Renal cortex interstitium (tissue), 15 donors: ENCODE measurements at places on chromosomes 13 and 19. TPM values are rescaled to one million over a fixed set of nuclear protein-coding genes. Genes with fewer than 3 reads are reported as not detected.

DNA sequence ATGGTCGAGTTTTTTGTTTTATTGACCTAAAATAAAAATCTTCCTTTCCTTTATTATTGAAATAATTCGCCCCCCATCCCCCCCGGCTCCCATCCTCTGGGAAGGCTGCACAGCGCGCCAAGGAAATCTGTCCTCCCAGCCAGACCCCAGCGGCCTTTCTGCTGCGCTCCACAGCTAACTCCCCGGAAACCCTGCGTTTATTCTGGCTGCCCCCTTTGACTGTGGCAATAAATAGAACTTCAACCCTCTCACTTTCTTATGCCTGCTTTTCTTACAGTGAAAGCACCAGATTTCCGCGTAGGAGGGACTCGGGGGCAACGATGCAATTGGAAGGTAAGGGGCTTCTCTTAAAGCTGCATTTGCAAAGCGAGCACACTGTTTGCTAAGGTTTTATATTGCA lies 9.7 kb upstream of the C19orf12 start:
- no peak for DNase-seq

- peak; percentile 45 for DNase-seq
Observed at GRCh38 chr19:11286312-11286974, 9.5 kb upstream of the TSPAN16 start.

GRCh38 chr13:20128459-20128931 lies 32.4 kb downstream of the GJA3 start:
- DNase-seq, result no peak

GRCh38 chr13:48492470-48493065 lies 40.3 kb downstream of the RCBTB2 start:
- no peak for DNase-seq

- DNase-seq, result no peak
Observed at GRCh38 chr19:47609906-47610894, 1.3 kb downstream of the BICRA start.

DNA sequence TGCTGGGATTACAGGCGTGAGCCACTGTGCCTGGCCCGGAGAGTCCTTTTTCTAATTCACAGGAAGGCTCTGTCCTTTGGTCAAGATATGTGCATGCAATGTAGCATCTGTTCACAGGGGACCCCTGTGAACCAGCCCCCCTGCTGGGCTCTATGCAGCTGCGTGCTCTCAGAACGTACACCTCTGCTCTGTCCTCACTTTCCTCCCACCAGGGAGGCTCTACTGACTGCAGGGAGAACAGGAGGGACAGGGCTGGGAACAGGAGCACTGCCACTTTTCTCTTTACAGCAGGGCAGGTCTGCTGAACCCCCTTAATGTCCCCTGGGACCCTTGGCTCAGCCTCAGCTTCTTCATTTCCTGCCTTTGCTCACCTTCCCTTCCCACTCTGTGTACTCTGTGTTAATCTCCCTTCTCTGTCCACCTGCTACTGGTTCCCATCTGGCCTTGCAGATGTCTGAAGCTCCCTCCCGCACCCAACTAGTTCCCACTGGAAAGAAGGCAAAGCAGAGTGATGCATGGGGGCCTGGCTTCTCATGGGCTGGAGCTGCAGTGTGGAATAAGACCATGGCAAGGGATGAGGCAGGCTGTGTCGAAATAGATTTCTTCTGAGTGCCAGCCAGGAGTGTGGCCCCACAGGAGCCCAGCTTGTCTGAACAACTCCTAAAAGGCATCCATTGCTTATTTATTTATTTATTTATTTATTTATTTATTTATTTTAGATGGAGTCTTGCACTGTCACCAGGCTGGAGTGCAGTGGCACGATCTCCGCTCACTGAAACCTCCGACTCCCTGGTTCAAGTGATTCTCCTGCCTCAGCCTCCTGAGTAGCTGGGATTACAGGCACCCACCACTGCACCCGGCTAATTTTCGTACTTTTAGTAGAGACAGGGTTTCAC lies 7.2 kb downstream of the ADGRE2 start:
- DNase-seq, result no peak

DNA sequence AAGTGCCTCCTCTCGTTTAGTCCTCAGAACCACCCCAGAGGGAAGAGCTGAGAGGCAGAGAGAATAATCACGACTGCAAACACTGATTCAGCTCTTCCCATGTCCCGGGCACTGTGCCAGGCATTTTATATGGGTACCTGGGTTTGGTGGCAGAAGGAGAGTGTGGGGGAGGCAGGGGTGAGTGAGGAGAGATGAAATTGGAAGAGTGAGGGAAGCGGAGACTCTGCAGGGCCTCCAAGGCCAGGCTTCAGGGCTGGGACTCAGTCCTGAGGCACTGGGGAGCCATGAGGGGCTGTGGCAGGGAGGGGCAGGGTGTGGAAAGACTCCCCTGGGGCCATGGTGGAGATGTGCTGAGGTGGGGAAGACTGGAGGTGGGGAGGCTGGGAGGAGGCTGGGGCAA lies 8.7 kb downstream of the SYNGR4 start:
- DNase-seq, result no peak

GRCh38 chr19:2083174-2083854 lies 12.8 kb downstream of the MOB3A start:
- DNase-seq, result no peak

- no peak for DNase-seq
Observed at GRCh38 chr19:55390461-55390880, 4.7 kb downstream of the RPL28 start.

- no peak for DNase-seq
Observed at GRCh38 chr13:71772361-71772760, 94.6 kb downstream of the DACH1 start.

- DNase-seq, result peak; percentile 25
Observed at GRCh38 chr13:31236211-31236786, 36.5 kb downstream of the B3GLCT start.

GRCh38 chr19:11261971-11262839 lies at the start of gene DOCK6:
TSS of gene DOCK6 (minus strand) at chr19:11262524. CDS start at chr19:11262440, 84 bp downstream.
- peak; percentile 23 for DNase-seq

- no peak for DNase-seq
Observed at GRCh38 chr13:75120085-75120484, 361.9 kb downstream of the TBC1D4 start.

GRCh38 chr13:21231426-21231940 lies 55.0 kb downstream of the MRPL57 start:
- DNase-seq, result no peak

GRCh38 chr13:98599502-98600328 lies 22.8 kb upstream of the STK24 start:
- DNase-seq, result no peak

GRCh38 chr19:42422901-42423461 lies 4.2 kb downstream of the LIPE start:
- peak; percentile 55 for DNase-seq

- no peak for DNase-seq
Observed at GRCh38 chr19:38663156-38663651, 15.8 kb downstream of the ACTN4 start.

DNA sequence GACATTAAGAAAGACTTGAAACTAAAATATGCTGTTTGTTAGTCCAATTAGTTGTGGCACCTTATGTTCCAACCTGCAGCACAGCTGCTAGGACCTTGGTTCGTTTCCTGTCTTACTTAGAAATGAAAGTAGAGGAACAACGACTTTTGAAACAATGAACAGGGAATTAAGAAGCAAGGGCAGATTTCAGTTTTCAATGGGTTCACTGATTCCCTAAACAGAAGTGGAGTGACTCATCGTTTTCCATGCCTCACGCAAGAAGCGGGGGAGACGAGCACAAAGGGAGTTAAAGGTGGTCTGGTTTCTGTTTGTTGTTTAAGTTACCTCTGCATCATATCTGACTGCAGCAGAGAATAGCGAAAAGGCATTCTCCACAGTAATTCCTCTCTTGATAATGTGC lies 44.8 kb downstream of the PHF11 start:
- DNase-seq, result no peak

- DNase-seq, result no peak
Observed at GRCh38 chr13:114099918-114100445, 32.4 kb downstream of the RASA3 start.

GRCh38 chr13:34076319-34076718 lies 258.4 kb downstream of the RFC3 start:
- DNase-seq, result no peak

GRCh38 chr13:39406688-39407087 lies 196.3 kb downstream of the LHFPL6 start:
- DNase-seq, result no peak

DNA sequence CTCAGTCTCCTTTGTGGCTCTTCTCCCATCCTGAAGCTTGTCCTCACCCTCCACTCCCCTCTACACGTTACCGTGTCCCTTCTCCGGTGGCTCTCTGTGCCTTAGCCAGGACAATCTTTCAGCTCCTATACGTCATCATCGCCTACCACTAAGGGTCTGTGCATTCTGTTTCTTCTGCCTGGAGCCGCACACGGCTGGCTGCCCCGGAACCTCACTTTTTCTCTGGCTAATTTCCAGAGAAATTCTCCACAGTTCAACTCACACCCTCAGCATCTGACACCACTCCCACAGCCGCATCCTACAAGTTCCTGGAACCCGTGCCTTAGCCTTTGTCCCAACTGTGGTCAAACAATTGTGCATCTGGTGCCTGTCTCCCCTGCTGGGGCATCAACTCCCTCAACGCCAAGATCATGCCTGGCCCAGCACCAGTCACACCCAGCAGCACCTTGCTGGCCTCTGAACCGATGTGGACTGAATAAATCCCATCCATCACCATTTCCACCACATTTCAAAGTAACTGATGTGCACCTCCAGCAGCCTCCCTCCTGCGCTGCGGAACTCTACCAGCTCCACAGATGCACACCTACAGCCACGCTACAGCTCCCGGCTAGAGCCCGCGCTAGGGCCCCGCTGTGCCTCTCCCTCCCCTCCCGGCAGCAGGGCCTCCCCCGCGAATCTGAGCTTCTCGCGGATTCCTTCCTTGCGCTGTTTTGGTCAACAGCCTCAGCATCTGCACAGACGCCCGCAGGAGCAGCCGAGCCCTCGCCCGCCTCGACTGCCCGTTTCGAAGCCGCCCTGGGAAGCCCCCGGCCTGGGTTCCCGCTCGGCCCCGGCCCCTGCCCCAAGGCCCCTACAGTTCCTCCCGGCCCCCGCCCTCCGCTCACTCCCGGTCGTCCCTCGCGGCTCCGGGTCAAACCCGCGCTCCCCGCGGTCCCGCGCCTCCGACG lies 689 bp downstream of the DCUN1D2 start:
- no peak for DNase-seq

DNA sequence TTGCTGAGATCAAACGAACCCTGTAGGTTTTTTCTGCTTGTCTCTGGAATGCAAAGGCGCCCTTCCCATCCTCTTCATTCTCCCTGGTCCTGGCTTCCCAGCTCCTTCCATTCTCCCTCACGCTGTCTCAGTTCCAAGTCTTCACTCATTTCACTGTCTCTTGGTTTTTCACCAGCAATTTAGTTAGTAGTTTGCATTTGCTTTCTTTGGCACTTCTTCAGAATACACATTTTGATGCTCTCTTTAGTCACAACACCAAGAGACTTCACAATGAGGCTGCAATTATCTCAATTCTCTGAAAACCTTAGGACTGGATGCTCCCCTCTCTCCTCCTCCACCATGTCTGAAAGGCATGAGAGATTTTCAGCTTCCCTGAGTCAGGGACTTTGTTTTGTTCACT lies 470.7 kb downstream of the FGF14 start:
- no peak for DNase-seq

DNA sequence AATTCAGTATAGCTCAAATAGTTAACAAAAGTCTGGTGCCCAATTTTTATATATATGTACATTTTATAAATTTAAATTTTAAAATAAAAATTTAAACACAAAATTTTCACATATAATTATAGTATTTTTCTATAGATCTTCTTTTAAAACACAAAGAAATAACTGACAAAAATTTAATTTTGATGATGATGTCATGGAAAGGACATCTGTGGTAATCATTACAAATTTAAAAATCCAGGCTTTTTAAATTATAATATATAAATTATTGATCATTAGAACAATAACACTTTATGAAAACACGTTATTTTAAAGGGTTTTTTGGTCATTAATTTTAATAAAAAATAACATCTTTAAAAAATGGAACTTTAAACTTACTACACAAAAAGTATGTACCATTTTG lies 381.1 kb downstream of the DACH1 start:
- DNase-seq, result no peak

DNA sequence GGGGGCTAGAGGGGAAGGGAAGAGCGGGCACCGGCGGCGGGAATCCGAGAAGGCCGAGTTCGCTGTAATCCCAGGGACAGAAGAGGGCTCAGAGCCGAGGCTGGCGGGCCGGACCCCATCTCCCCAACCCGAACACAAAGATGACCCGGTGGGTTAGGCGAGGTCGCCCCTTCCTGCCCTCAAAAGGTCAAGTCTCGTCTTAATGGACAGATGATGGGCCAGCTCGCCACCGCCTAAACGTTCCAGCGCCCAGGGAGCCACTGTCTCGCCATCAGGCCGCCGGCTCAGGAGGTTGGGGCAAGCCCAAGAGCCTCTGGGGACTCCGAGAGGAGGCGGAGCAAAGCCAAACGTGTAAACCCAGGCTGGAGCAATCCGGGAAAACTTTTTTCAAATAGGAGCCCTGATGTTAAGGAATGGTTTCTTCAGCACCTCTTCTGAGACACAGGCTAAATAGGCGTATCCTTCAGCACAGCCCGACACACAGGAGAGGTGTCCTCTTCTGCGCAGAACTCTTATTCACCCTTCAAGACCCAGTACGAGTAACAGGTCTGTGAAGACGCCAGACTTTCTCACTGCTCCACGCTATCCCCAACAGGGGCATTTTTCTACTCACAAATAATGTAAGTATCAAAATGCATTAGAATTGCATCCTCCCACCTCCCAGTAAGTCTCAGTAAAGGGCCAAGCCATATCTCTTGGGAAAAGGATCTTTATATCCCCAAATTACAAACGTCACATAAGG lies 6.3 kb upstream of the POU4F1 start:
- DNase-seq, result no peak

DNA sequence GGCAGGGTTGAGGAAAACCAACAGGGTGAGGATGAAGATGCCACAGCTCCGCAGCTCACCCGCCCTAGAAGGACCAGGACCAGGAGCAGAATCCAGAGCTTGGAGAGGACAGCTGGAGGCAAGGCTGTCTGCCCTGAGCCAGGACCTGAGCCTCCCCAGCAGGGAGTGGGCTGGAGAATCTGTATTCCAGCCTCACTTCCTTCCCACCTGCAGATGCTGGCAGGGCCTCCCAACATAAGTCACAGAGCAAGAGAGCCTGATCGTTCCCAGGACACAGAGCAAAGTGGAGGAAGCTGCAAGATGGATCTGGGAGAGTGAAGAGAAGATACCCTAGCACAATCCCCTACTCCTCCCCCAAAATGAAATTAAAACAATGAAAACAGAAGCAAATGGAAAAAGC lies 61.7 kb upstream of the WASF3 start:
- DNase-seq, result no peak

DNA sequence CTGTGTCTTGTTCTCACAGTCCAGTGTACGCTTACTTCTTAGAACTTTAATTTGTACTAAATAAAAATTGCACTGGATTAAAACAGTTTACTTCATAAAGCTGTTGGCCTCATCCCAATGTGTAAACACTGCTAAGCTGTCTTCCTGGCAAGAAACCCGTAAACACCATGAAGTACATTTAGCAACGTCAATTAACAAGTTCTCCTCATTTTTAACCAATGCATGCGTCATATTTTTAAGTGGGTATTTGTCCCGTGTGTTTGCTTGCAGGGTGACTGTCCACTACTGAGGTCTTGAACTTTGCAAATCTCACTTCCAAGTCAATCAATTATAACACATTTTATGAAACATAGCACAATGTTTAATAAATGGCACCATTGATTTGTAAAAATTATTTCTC lies 28.2 kb downstream of the LAIR2 start:
- no peak for DNase-seq

SHISA2 gene
- polyA plus RNA-seq, result 65.5 TPM

GIPR gene
- polyA plus RNA-seq, result 0.43 TPM

CYP2A6 gene
- polyA plus RNA-seq, result 0.18 TPM

PEAK3 gene
- polyA plus RNA-seq, result 0.12 TPM

N4BP2L1 gene
- 22.9 TPM for polyA plus RNA-seq

LRFN3 gene
- 8.2 TPM for polyA plus RNA-seq

NANOS2 gene
- not detected for polyA plus RNA-seq

CYP4F12 gene
- polyA plus RNA-seq, result 1.3 TPM

TRAPPC2B gene
- polyA plus RNA-seq, result 18.2 TPM

MRPS12 gene
- 15.2 TPM for polyA plus RNA-seq
